ENCODE measurements at places on chromosomes 1 and 21.

DNA sequence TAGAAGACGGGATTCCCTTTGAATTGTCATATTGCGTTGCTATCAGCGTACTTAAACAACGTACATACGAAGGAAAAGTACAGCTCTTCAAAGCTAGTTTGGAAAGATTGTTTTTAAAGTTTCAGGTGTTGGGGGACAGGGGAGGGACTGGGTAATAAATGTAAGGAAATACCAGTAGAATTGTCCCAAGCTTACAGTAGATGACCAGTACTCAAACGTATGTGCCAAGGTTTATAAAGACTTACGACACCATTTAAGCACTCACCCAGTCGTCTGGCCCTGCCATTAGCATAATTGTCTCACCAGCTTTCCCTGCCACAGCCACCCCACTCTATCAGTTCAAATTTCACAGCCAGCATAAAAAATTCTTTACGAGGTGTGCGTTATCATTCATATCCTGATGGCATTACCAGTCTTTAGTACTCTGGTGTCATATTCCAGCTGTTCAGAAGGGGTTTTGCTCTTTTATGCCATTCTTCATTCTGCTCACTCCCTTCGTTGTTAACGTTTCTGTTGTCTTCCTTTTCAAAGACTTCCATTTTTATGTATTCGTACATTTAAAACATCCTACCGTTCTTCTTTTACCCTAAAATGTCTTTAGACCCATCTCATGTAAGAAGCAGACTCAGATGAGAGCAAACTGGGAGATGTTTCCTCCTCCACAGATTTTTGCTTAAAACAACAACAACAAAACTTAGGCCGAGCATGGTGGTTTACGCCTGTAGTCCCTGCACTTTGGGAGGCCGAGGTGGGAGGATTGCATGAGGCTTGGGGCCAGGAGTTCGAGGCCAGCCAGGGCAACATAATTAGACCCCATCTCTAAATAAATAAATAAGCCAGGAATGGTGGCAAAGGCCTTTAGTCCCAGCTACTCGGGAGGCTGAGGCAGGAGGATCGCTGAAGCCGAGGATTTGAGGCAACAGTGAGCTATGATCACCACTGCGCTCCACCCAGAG, 1.0 kb upstream of the HP1BP3 start:
- no peak for DNase-seq

- DNase-seq = no peak
Observed at GRCh38 chr1:115837740-115838421, 3.0 kb downstream of the NHLH2 start.

DNA sequence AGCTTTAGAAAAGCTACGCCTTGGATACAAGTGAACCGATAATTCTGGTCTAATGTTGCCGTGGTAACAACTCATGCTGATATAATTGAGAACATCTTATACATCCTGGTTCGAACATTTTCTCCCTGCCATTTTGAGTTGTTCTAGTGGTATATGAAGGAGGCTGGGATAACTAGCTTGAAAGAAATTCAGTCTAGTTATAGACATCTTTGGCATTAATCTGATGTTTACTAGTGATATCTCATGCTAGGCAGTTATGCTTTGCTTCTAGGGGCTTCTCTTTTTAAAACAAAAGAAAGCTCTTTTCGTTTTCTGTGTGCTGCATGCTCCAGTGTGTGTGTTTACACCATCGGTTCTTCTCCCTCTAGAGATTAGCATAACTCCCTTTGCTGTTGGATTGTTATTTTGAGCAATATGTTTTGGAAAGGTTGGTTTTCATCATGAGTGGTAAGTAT, 20.5 kb downstream of the PRKACB start:
- no peak for DNase-seq

- DNase-seq = no peak
Observed at GRCh38 chr1:111513410-111514020, 10.1 kb upstream of the ADORA3 start.
